Stimulated activated CD4-positive, alpha-beta T cell treated with anti-CD3 and anti-CD28 coated beads, Interleukin-15, amount 100 ng/mL, for 1 hour (primary cell): ENCODE measurements at places on chromosomes 11 and 22.

DNA sequence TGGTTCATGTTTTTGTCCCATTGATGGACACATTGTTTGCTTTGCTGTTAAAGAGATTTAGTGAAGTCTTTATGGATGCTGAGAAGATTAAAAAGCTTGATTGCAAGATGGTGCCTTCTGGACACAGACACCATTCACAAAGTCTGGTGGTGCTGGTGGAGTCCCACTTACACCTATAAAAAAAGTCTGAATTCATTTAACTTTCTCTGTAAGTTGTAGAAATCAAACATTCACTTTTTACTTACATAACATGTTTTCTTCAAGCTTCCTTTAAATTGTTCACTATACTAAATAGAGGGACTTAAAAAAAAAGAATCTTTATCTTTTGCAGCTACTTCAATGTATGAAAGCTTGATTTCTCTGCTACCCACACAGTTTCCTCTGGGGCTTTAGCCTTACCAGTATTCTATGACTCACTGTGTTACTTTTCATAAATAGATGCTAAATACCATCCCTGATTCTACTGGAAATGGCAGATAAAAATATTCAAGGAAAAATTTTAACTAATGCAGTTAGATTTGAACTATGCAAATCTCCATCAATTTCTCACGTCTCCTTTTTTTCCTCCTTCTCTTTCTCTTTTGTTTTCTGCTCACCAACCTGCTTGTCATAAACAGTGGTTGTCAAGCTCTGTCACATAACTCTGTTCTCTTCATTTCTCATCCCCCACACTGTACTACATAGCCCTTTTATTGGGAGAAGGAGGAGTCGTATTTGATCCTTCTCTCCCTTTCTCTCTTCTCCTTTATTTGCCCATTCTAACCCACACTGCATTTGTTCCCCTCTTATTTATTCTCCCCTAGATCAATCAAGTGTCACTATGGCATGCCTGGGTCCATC lies 89.7 kb downstream of the FAM76B start:
- no peak for DNase-seq

DNA sequence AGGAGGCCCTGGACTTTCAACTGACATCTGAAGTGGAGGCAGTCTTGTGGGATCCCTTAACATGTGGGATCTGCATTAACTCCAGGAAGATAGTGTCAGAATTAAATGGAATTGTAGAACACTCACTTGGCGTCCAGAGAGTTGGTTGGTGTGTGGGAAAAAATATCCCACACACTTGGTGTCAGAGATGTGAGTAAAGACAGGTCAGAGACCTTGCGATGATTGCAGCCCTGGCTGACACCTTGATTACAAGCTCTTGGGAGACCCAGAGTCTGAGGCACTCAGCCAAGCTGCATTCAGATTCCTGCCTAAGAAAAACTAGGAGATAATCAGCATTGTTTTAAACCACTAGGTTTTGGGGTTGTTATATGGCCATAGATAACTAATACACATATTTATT lies 7.2 kb upstream of the TPCN2 start:
- no peak for DNase-seq

- DNase-seq = no peak
These were observed 130.0 kb upstream of the BDNF start for GRCh38 chr11:27830206-27830605.

- DNase-seq = no peak
These were observed 735.3 kb upstream of the RAG2 start for GRCh38 chr11:37333345-37333744.

DNA sequence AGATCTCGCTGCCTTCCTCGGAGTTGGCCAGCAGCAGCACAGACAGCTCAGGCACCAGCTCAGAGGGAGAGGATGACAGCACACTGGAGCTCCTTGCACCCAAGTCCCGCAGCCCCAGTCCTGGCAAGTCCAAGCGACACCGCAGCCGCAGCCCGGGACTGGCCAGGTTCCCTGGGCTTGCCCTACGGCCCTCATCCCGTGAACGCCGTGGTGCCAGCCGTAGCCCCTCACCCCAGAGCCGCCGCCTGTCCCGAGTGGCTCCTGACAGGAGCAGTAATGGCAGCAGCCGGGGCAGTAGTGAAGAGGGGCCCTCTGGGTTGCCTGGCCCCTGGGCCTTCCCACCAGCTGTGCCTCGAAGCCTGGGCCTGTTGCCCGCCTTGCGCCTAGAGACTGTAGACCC lies 6.4 kb downstream of the PLA2G3 start:
- DNase-seq = no peak

- DNase-seq = no peak
These were observed 11.0 kb upstream of the GRIK4 start for GRCh38 chr11:120500414-120501071.
